AML-193 (cell line): ENCODE measurements at places on chromosomes 12 and 14.

- DNase-seq: no peak
These were observed 1.8 kb downstream of the SLC38A1 start for GRCh38 chr12:46266869-46267574.

GRCh38 chr12:132158677-132159554, 14.7 kb downstream of the NOC4L start:
- no peak for DNase-seq

DNA sequence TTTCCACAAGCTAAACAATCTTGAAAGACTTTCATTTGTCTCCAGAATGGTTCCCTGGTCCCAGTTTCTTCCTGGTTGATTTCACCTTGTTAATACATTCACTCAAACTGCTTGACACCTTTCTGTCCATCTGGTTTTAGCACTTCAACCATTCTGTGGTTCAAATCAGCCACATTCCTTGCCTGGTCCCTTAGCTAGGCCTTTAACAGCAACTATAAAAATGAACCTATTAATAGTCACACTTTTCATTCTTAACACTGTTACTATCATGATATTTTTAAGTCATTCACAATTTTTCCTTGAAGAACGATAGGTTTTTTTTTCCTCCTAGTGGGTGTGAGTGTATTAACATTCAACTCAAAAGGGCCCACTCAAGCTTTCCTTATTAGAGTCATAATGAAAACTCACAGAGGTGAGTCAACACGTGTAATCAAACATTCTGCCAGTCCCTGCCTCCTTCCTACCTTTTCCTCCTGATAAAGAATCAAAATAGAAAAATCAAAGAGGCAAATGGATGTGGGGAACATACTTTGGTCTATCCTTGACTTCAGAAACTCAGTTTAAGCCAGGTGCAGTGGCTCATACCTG, 34.4 kb upstream of the CCNT1 start:
- DNase-seq: no peak

DNA sequence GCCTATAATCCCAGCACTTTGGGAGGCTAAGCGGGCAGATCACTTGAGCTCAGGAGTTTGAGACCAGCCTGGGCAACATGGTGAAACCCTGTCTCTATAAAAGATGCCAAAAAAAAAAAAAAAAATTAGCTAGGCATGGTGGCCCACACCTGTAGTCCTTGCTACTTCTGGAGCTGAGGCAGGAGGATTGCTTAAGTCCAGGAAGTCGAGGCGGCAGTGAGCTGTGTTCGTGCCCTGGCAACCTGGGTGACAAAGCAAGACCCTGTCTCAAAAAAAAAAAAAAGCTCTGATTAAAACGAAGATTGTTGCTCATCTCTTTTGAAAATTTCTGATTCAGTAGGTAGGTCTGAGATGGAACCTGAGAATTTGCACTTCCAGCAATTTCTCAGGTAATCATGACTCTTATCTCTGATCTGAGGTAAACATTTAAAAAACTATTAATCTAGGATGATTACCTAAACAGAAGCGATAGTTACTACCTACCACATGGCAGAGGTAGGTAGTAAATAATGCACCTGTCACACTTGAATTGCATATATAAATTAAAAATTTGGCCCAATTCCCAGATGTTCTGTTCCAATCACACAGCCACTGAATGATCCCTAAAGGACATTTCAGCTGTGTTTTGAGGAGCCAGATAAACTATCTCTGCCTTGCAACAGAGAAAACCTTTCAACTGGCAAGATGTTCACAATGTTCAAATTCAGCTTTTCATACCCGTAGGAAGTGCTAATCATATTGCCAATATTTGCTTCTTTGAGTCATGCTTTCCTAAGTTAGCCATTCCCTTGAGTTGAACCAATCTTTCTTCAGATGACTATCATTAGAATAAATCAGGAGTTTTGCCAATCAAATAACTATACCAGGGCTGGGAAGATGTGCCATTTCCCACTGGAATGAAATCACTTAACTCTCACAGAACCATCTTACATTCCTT, 4.2 kb upstream of the TEP1 start:
- DNase-seq: no peak

DNA sequence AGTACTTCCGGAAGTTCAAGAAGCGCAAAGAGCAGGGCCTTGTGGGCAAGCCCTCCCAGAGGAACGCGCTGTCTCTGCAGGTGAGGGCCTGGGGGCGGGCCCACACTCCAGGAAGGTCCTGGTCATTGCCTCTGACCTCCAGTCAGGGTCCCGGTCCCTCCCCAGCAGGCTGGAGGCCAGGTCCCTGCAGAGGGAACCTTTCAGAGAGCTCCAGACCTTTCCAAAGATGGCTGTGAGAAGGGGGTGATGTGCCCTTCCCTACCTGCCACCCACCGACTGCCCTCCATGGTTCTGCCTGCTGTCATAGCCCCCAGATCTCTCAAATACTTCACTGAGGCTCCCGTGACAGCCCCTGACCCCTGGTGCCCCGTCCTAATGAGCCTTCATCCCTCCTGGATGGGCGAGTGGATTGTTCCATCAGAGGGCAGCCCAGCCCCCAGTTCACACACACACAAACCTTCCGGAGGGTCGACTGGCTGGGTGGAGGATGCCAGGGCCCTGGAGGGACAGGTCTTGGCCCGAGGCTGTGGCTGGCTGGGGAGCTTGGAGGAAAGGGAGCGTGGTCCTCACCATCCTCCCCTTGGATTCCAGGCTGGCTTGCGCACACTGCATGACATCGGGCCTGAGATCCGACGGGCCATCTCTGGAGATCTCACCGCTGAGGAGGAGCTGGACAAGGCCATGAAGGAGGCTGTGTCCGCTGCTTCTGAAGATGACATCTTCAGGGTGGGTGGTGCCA, 117.5 kb upstream of the FKBP4 start:
- DNase-seq: no peak

GRCh38 chr12:96514328-96514727, 25.0 kb downstream of the CFAP54 start:
- DNase-seq: no peak

GRCh38 chr14:42488965-42489364, 882.3 kb downstream of the LRFN5 start:
- no peak for DNase-seq

DNA sequence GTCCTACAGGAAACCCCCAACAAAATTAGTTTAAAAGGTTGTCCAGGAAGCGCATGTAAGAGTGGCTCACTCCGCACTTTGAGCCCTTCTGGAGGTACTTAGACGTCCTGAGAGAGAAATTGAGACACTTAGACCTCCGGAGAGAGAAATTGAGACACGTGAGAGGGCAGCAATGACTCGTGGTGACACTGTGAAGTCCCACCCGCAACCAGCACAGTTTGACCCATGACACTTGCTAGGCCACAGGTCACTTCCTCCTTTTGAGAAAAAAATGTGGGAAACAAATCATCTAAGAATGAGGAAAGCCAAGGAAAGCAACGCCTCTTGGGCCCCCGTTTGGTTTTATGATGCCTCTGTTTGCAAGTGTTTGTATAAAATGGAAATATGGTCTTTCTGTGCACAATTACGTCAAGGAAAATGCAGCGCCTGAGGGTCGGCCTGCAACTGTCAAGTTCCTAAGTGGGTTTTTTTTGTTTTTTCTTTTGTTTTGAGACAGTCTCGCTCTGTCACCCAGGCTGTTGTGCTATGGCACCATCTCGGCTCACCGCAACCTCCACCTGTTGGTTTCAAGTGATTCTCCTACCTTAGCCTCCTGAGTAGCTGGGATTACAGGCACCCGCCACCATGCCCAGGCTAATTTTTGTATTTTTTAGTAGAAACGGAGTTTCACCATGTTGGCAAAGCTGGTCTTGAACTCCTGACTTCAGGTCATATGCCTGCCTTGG, 13.6 kb upstream of the CDCA4 start:
- no peak for DNase-seq

DNA sequence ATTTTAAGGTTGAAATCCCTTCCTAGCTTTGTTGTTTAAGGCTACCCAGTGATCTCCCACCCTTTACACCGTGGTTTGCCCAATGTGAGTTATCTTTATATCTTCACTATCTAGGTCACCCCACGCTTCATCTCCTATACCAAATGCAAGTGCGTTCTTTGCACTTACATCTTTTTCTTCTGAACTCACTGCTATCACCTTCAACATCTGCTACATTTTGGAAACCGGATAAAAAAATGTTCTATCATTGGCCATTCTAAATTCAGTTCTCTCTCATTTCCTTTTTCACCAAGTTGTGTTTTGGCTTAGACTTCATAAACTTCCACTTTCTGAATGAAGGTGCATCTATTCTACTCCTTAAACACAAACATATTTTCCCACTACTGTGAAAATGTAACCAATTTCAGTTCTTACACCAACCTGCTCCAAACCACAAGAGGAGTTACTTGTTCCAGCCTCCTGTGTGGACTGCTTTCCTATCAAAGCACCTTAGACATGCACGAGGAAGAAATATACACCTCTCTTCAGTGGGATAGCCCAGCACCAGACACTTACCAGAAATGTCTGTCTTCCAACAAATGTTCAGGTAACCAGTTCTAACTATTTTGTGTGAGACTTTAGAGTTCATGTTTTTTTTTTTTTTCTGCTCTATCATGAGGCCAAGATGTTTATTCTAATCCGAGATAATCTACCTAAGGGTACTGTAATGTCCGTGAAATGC, 21.9 kb downstream of the CLEC9A start:
- no peak for DNase-seq

DNA sequence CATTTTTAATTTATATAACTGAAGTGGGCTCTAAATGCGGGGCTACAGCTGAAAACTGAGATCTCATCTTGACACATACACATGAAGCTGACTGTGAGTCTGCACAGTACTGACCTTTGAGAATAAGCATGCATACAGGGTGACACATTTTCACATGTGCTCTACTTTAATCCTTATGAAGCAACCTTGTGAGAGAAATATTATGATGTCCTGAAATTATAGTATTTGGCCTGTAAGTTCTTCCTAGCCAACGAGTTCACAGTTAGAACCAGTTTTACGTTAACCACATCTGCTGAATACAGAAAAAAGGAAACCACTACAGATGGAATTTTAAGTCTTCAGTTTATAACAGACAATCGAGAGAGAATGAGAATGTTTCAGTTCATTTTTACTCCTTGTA, 70.3 kb downstream of the SPPL3 start:
- DNase-seq: no peak

DNA sequence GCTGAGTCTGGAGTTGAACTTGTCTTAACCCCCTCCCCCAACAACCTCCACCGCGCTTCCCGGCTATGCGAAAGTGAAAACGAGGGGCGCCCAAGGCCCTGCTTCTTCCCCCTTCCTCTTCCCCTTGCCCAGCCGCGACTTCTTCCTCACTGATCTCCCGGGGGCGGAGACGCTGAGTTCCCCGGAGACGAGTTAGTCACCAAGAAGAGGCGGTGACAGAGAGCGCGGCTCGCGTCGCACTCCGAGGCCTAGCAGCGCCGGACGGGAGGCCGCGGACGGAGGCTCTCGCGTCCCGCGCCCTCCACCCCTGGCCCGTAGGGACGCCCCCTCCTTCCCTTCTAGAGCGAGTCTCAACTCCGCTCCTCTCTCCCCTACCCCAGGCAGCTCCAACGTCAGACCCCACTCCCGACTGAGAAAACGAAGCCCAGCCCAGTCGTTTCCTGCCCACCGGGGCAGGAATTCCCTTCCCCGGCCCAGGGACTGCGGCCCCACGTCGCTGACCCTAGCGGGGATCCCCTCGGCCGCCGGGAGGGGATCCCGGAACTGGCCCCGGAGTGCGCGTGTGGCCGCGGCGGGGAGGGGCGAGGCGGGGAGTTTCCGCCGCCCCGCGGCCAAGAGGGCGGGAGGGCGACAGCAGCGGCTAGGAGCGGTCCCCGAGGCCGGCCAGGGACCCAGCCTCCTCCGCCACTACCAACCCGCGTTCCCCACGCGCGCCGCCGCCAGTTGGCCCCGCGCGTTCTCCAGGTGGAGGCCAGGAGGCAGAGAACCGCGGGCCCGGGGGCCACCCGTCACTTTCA, 1.4 kb downstream of the BAZ1A start:
- peak; percentile 90 for DNase-seq

DNA sequence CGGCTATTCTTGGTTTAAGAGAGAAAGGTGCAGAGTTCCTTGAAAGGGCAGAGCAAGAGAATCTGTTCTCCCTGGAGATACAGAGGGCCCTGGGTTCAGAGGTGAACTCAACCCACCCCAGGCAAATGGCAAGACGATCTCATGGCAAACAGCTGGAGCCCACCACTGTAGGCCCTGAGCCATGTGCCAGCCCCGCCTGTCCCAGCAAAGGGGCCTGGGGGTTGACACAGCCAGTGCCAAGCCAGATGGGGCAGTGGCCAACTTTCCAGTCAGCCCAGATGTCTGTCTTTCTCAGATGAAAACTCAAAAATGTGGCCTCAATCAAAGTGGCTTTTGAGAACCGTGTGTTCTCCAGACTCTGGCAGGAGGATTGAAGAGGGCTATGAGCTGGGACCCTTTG, 51.8 kb downstream of the ISCA2 start:
- DNase-seq: no peak

- no peak for DNase-seq
These were observed 93.8 kb downstream of the GALC start for GRCh38 chr14:87899228-87899627.

GRCh38 chr12:28603239-28603638, 413.0 kb downstream of the CCDC91 start:
- no peak for DNase-seq
